ENCODE measurements at places on chromosomes 3 and 15.

DNA sequence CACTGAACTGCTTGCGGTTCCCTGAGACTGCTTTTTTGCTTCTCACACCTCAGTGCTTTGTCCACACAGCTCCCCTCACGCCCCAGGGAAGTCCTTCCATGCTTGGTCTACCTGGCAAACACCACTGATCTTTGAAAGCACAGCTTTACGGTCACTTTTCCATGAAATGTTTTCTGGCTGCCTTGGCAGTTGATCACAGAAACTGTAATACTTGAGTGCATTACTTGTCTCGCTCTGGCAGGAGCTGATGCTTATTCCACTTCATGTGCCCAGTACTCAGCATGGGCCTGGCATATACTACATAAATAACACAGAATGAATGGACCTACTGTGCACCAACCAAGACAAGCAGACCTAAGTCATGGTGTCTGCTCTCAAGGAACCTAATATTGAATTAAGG, 121.1 kb downstream of the MEX3B start:
- no peak for DNase-seq

- no peak for DNase-seq
Measured at GRCh38 chr15:56295433-56295832, 51.8 kb upstream of the RFX7 start.

GRCh38 chr3:36926292-36926897, 18.5 kb downstream of the TRANK1 start:
- no peak for DNase-seq

- DNase-seq: no peak
Measured at GRCh38 chr3:115691964-115692363, 68.7 kb downstream of the GAP43 start.

DNA sequence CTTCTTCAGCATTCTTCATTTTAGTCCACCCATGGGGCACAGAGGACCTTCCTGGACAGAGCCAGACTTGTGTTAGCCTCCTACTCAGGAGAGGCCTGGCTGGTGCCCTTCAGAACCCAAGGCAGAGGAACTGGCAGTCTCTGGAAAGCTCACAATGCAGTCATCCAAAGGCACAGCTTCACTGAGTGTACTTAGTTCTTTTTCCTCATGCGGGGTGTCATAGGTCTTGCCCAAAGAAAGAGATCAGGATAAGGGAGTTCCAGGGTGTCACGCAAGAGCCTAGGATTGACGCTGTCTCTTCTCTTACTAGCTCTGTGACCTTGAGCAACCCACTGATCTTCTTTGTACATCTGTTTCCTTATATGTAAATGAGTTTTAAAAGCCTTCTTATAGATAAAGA, 58.7 kb downstream of the CD200 start:
- no peak for DNase-seq

- no peak for DNase-seq
Measured at GRCh38 chr3:172580680-172581401, 57.6 kb upstream of the TNFSF10 start.

DNA sequence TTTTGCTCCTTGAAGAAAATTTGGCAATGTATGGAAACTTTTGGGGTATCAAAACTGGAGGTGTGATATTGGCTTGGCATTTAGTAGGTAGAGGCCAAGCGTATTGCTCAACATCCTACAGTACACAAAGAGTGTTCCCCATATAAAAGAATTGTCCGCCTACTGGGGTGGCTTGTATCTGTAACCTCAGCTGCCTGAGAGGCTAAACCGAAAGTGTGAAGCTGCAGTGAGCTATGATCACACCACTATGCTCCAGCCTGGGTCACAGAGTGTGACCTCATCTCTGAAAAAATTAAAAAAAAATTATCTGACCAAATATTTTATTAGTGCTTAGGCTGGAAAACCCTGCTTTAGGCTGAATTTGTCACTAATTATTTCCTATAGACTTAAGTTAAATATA, 483.9 kb downstream of the PYDC2 start:
- no peak for DNase-seq

DNA sequence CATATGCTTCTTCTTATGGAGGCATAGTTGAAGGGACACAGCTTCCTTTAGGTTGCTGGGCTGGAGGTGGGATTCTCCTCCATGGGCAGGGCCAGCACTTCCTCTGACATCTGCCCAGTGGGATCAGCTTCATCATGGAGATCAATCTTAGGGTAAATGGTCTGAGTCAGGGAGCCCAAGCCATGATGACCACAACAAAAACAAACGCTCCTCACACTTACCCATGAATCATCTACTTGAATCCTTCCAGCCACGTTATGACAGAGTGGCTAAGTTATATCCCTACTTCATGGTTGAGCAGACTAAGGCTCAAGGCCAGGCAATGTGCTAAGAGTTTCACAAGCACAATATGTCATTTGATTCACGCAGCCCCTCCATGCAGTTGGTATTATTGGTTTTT, 87.2 kb upstream of the NMNAT3 start:
- DNase-seq: no peak

- no peak for DNase-seq
Measured at GRCh38 chr15:40161693-40162391, 973 bp downstream of the BUB1B start.

DNA sequence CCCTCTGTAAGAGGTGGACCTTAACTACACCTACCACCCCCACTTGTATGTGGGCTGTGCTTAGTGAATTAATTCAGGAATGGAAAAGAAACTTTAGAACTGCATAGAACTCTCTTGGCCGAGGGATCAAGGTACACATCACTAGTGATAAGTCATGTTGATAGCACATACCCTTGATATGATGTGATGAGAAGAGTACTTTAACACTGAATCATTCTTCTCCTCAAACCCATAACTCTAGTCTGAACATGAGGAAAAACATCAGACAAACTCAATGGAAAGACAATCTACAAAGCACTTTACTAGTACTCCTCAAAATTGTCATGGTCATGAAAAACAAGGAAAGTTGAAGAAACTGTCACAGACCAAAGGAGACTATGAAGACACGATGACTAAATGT, 87.6 kb downstream of the P2RY1 start:
- no peak for DNase-seq

DNA sequence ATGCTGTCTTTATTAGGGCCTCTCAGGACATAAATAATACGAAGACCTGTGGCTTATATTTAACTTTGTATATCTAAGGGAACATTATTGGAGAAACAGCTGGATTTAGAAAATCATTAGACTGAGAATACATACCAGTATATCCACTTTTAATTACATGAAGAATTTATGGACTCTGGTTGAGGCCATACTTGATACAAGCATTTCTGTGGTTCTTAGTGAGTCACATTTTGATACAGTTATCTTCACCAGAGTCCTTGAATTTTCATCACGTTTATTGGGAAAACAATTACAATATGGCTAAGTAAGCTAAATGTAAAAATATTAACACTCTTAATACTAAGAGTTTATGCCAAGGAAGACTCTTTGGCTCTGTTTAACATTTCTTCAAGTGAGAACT, 9.9 kb downstream of the KIF23 start:
- no peak for DNase-seq

- DNase-seq: no peak
Measured at GRCh38 chr15:31336593-31337295, 10.1 kb downstream of the KLF13 start.

- no peak for DNase-seq
Measured at GRCh38 chr3:185308126-185308754, 54.4 kb upstream of the EHHADH start.

DNA sequence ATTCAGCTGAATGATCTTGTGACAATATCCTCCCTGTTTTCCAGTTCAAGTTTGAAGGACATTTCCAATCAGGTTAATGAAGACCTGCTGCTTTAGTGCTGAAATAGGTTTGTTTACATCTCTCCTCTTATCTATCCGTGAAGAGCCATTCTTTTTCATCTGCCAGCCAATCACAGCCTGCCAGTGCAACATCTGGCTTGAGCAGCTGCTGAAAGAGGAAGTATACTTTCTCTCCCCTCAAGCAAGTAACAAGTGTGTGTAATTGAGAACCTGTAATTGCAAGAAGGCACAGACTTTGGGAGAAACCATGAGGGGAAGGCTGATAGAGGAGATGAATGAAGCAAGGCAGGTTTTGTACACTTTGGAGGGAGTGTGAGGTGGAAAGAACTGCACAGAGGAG, 404.3 kb downstream of the AGBL1 start:
- no peak for DNase-seq

DNA sequence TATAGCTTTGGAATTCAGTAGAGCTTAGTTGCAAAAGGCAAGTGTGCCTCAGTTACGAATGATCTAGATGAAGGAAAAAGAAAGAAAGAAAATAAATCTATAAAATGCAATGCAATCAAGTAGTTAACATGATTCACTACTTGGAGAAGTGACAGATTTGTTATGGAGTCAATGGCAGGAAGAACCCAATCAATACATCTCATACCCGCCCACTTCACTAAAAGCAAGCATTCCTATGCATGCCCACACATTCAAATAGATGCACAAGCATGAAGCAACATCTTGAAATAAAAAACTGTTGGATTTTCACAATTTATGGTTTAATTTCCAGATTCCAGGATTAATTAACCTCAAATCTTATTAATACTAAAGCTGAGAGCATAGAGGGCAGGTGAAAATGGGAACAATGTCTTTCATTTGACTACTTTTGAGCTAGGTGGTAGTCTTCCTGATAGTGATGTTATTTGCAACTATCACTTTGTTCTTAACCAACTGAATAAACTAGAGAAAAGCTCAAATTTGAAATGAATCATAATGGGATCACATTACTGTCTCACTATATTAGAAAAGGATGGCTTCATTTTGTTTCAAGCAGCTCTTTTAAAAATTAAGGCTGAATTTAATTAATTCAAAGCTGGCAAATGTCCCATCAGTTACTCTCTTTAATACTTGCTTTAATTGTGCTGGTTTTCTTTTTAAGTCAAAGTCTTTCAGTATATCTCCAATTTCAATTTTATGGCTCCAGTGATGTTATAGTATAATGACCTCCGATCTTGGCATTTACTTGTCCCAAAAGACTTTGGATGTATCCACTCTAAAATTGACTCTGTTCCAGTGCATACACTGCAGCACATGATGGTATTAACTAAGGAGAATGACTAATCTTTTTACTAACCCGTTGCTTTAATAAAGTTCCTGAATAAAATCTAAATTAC, 46.7 kb upstream of the CCDC50 start:
- no peak for DNase-seq

GRCh38 chr15:96593735-96594134, 263.2 kb downstream of the NR2F2 start:
- no peak for DNase-seq

GRCh38 chr3:30681649-30682211, 75.3 kb downstream of the TGFBR2 start:
- DNase-seq: peak; percentile 36

DNA sequence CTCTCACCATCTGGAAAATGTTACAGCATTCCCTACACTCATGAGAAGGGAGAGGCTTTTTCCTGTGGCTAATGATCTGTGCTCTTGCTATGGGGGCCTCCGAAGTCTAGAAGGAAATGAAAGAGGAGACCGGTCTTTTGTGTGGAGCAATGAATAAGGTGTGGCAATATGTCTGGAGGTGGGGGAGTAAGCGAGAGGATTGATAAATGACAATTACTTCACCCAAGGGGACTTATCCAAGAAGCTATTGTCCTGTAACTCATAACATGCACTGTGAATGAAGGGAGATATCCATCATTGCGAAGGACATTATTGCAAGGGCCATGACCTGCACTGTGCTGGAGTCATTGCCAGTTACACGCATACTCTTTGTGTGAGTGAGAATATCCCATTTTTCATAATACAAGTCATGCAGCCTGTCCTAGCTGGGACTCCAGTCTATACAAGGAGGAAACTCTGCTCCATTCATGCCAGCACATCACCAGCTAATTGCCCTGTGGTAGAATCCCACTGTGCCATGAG, 37.7 kb upstream of the SYNPR start:
- no peak for DNase-seq

- DNase-seq: no peak
Measured at GRCh38 chr15:35450492-35450891, 95.5 kb downstream of the DPH6 start.

DNA sequence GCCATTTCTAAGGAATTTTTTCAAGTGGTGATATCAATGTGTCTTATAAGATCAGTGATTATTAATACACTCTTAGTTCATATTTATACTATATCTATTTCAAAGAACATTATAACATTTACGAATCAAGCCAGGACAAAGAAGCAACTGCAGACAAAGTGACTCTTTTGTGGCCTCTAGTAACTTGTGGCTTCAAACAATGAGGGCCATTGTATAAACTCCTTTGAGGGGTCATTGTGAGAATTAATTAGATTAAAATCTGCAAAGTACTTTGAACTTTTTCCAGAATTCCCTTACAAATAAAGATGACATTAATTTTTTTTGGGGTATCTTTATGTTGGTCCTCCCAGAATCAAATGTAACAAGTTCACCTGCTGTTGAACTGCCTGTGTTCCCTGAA, 12.3 kb upstream of the SLC30A4 start:
- DNase-seq: no peak

DNA sequence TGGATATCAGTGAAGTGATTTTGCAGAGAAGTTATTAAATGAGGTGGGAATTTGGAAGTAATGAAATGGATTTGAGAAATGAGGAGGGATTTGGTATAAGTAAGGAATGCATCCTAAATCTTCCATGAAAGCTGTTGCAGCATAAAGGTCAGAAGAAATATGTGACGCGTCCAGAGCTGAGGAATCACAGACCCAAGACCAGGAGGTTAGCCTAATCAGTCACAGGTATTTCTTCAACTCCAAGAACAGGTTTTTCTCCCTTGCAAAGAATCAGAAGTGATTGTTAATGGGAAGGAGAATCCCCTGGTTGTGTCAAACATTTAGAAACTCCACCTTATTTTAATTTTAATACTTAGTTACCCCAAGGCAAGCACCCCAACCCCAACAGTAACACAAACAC, 253.2 kb downstream of the MEX3B start:
- DNase-seq: no peak

- DNase-seq: no peak
Measured at GRCh38 chr3:105065895-105066839, 300.5 kb upstream of the ALCAM start.

DNA sequence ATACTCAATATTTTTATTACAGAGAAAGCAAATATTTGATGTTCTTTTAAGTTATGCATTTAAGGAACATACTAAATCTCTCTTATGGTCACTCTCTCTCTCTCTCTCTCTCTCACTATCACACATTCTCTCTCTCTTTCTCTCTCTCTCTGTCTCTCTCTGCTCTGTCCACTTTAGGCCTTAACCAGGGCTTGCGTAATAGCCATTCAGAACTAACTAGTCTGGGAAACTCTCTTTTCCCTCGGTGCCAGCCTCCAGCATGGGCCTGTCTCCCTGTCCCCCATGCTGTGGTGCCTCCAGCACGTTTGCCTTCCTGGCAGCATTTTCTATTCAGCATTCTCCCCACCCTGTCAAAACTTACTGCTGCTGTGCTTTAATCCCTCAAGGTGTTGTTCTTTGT, 389.7 kb downstream of the ROBO1 start:
- no peak for DNase-seq

DNA sequence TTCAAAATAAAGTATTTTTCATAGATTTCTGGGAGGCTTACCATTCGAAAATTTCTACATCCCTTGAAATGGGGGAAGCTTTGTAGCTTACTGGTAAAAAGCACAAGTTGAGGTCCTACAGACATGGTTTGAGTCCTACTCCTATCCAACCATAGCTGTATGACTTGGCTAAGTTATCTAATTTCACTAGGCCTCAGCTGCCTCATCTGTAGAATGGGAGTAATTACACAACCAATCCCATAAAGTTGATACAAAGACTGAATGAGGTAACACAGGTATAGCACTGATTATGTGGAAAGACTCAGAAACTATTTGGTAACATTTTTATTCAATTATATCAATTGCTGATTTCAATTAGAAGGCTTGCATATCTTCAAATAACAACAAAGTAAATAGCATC, 157.4 kb downstream of the PLD1 start:
- DNase-seq: no peak
